ENCODE measurements at places on chromosomes 2 and 18. TPM values are rescaled to one million over a fixed set of nuclear protein-coding genes. Genes with fewer than 3 reads are reported as not detected.

RAX gene
- not detected for total RNA-seq

DNA sequence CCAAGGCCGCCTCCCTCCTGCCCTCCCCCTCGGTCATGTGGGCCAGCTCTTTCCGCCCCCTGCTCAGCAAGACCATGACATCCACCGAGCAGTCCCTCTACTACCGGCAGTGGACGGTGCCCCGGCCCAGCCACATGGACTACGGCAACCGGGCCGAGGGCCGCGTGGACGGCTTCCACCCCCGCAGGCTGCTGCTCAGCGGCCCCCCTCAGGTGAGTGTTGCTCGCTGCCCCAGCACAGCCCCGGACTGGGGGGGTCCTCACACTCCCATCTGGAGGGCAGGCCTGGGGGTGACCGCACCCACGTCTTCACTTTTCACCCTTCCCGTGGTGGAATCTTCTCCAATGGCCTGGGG, 51.3 kb downstream of the NTSR2 start:
- no peak for DNase-seq

MDH1B gene
- 0.54 TPM for total RNA-seq

UGT1A3 gene
- total RNA-seq = not detected

GRCh38 chr2:196551014-196551413, 88.5 kb upstream of the CCDC150 start:
- DNase-seq = no peak

DNA sequence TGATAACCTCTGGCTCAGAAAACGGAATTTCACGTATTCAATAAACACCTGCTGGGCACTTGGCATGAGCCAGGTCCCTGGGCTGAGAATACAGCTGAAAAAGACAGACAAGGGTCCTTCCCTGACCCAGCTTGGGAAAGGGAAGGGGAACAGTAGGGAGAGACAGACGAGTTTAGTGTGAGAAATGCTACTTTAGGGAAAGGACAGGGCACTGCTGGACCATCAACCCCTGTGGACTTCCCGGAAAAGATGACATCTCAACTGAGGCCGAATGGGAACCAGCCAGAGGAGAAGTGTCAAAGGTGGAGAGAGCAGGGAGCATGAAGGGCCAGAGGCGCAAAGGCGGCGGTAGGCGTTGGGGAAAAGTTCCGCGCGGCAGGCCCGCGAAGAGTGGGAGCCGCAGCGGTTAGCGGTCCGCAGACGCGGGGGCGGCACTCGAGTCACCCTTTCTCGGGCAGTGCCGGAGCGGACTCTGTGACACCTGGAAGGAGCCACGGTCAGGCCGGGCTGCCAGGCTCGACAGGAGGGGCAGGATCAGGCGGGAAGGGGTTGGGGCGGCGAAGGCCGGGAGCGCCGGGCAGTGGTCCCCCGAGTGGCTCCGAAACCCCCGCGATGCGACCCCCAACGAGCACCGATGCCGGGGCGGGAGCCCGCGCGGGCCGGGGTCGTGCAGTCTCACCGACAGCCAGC, 519 bp downstream of the TEX261 start:
- DNase-seq = no peak

GRCh38 chr2:64738026-64738425, 84.3 kb upstream of the SERTAD2 start:
- no peak for DNase-seq

DNA sequence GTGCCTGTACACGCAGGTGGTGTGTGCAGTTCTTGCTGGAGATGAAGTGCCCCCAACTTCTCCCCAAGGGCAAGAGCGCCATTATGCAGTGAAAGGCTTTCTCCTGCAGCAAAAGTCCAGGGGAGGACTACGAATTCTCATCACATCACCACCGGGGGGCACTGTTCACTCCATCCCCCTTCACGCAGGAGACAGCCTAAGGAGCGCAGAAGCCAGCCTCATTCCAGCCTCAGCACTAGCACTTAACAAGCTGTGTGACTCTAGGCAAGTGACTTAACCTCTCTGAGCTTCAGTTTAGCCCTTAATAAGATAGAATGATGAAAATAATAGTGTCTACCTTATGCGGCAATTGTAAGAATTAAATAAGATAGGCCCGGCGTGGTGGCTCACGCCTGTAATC, 32.3 kb downstream of the DNMT3A start:
- peak; percentile 66 for DNase-seq

NFU1 gene
- total RNA-seq = 134 TPM

DNA sequence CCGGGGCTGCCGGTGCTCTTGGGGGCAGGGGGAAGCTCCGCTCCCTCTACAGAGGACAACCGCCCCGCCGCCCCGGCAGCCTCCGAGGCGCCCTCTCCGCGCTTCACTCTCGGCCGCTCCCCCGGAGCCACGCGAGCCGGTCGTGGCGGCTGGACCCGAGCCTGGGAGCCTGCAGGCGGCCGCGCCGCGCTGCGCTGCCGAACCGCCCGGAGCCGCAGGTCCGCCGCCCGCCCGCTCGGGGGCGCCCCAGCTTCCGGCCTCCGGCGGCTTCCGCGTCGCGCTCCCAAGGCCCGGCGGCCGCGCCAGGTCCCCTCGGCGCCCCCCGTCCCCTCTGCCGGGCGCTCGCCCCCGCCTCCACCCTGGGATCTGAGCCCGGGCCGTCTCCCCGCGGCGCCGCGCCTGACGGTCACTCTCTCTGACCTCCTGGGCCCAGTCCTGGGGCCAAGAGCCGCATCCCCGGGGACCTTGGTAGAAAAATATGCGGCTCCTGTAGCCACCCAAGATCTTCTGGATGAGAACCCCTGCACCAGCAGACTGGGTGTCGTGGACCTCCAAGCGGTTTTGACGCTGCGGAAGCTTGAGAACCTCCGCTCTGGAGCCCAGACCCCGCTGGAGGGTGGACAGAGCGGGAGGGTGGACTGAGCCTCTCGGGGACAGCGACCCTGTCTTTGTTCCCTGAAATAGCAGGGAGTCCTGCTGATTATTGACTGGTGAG, 44.3 kb downstream of the SERTAD2 start:
- peak; percentile 84 for DNase-seq
